DND-41 (cell line): ENCODE measurements at places on chromosomes 4 and X.

DNA sequence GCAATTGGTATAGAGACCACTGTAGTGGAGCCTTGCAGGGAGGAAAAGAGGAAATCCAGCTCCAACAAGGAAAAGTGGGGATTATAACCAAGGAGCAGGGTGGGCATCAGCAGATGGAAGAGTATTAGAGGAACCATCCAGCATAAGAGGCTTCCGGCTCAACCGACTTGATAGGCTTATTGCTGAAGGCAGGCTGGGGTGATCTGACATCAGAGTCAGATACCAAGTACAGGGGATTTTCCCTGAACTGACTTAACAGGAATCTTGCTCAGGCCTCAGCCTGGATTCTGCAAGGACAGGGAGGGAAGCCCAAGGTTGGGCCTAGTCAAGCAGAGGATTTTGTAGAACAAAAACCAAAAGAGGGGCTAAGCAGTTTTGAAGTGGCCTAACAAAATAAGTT lies 129.6 kb downstream of the DCLK2 start:
- no peak for DNase-seq

DNA sequence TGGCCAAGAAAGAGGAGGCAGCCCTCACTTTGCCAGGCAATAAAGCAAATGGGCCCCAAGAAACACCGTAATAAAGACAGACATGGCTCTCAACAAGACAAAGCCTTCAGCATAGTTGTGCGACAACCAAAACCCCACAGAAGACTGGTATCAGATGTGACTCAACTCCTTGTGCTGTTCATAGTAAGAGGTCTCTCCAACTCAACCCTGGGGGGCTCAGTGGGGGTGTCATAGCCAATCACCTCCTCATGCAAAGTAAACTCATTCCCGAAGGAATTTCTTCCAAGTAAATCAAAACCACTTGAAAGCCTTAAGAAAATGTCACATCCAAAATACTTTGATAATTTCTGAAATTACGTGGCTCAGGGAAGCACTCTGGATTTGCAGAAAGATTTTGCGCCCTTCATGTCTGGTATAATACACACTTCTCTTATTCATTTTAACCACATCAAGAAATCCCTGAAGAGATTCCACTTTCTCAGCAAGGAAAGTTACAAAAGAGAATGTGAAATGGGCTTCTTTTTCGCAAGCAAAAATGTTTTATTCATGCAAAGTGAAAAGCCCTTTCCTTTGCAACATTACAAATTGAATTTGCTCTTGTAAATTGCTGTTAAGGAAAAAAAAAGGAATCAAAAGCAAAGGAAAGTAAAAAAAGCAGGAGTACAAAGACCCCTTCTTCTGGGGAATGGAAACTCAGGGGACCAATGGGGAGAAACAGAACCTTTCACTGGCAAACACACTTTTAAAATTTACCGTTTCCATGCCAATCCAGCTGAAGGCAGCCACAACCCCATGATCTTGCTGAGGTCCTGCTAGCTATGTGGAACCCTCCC lies 137.4 kb downstream of the NSUN7 start:
- DNase-seq = no peak

- no peak for DNase-seq
These were observed 64.0 kb downstream of the NBDY start for GRCh38 chrX:56793112-56793430.

DNA sequence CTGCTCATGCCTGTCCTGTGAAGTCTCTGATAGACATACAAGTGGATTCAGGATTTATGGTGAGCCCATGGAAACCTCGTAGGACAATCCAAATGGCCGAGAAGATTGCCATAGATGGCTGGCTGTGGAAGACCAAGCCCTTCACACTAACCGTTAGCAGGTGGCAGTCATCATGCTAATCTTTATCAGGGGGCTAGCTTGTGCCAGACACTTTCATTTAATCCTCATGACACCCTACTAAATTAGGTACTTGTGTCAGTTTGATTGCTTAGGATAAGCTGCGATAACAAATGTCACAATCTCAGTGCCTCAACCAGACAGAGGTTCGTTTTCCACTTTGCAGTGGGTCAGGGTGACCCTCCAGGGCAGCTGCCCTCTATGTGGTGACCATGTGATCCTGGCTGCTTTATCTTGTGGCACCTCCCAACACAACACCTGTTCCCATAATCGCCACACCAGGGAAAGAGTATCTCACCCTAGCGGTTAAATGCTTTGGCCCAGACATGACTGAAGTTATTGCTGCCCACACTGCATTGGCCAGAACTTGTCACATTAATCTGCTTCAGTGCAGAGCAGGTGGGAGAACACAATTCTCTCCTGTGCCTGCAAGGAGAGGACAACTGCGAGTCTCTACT lies 60.8 kb downstream of the REPS2 start:
- DNase-seq = peak; percentile 6

GRCh38 chr4:39873823-39874222 lies 103.9 kb downstream of the PDS5A start:
- peak; percentile 17 for DNase-seq

DNA sequence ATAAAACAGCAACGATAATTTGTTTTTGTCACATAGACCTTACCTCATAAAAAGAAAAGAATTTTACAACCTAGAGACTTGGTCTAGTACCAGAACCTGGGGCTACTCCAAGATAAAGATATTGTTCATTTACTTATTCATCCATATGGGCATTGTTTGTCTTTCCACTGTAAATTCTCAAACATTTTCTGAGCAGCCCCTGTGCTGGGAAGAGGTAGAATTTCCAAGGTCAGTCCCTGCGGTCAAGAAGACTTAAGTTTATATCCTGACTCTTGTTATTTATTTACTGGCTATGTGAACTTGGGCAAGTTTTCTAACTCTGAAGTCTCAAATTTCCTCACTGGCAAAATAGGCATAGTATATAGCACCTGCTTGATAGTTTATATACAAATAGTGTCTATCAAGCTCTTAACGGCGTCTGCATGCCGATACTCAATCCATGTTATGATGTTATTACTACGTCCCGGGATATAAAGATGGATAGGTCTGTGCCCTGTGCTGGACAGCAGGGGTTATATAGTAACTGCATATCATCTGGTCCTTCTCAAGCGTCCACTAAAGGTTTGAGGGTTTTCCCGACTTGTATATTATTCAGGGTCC lies 222.1 kb upstream of the TAPT1 start:
- no peak for DNase-seq

- DNase-seq = no peak
These were observed 3.7 kb downstream of the KIF4A start for GRCh38 chrX:70293621-70294020.

DNA sequence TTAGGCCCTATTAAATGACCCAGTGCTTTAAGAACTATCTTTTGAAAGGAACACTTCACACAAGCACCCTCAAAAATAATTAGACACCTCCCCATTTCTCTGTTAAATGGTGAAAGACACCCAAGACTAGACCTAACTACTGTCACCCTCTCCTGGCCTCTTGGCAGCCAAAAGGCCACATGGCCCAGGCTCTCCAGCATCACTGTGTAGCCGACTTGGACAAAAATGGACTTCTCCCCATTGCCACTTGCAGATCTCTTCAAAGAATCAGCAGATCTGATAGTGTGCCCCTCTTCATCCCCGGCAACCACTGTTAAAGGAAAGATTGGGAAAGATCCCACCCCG lies 2.0 kb downstream of the MID1IP1 start:
- DNase-seq = no peak

- peak; percentile 13 for DNase-seq
These were observed at the start of gene TLR7 for GRCh38 chrX:12866451-12867377. Gene TLR7, plus strand, starts transcription at chrX:12867072. Its CDS starts 507 bp downstream, at chrX:12867579.

DNA sequence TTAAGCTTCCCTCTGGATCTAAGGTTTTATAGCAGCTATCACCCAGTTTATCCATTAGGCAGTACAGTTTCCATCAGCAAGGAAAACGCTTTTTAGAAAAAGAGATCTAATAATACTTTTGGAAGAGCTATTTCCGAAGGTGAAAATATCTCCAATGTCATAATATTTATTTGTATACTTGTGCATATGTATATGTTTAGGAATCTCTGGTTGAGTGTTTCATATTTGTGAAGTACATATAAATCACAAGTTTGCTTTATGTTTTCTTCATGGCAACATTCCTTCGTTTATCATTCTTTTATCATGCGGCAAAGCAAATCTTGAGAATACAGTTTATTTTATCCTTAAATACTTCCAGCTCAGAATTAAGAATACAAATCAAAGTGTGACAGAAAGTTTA lies 6.2 kb upstream of the PCDH18 start:
- DNase-seq = no peak

DNA sequence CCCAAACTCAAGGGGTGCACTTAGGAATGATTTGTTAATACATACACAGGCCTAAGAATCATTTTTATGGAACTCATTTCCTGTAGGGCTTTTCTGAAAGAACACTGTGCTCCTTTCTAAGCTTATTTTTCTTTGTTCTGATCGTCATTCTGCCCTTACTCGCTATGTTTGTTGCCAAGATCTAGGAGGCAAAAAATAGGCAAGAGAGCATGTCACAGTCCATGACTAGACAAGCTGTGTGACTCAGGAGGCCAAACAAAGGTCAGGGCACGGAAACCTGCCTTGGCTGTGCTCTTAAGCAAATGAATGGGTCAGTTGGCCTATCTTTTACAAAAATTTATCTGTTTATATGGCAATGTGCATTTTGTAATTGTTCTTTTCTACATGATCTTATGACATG lies 42.5 kb upstream of the C1GALT1C1 start:
- no peak for DNase-seq

- DNase-seq = no peak
These were observed 124.2 kb upstream of the RBPJ start for GRCh38 chr4:26196567-26196966.
